ENCODE measurements at places on chromosomes 11 and 22.

DNA sequence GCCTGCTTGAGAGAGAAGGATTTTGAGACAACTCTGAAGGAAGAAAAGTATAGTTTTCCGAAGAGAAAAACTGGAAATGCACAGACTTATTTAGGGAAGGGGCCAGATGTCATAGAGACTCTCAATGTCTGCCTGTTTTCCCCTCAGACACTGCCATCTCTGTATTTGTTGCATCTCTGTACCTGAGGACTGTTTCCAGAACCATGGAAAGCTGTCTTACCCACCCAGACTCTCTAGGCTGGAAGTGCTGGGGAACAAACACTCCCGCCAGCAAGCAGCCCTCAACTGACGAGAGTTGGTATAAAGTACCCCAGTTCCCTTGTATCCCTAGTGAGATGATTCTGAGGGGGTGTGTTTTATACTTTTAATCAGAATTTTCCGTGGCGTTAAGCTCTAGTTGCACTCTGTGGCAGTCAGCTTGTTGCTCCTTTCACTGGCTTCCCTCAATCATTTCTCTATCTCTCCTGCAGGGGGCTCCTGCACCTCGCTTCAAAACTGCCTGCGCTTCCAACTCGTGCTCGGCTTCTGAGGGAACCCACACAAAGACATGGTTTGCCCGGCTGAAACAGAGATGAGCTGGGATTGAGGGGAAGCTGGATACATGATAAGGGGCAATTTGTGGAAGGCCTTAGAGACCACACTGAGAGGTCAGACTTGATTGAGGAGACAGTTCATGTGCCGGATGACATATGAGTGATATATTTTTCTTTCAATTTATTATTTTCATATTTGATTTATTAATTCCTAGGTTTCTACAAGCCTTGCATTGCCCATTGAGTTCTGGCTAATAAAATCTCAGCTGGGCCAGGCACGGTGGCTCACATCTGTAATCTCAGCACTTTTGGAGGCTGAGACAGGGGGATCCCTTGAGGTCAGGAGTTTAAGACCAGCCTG, 36.9 kb upstream of the CLPB start:
- peak; percentile 78 for DNase-seq

DNA sequence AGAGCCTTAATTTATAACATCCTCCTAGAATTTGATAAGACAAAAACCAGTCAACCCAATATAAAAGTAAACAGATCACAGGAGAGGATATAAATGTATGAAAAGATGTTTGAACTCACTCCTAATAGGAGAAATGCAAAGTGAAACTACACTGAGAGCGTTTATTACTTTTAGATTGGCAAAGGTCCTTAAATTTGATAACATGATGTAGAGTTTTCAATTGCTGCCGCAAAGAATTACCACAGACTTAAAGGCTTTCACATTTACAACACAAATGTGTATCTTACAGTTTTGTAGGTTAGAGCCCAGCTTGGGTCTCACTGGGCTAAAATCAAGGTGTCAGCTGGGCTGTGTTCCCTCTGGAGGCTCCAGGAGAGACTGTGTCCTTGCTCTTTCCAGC, 9.1 kb upstream of the POU2AF2 start:
- no peak for DNase-seq

- peak; percentile 45 for DNase-seq
These were observed 10.2 kb upstream of the APOL6 start for GRCh38 chr22:35638001-35638400.

DNA sequence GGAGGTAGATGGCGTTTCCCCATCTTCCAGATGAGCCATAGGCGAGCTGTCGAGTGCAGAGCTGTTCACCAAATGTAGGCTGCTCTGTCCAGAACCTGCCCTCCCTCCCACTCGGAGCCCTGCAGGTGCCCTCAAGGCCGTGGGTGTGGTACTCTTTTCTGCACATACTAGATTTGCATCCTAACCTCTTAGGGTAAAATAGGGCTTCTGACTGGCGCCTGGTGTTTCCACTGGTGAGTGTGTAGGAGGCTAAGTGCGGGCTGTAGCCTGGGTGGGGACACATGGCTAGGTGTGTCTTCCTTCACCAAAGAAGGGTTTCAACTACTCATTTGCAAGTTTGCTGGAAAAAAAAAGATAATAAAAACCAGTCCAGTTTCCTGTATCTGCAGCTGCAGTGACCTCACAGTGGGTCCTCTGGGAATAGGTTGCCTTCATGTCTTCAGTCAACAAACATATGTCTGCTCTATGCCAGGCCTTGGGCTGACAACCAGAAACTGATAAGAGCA, 8.5 kb downstream of the BIK start:
- DNase-seq, result no peak

GRCh38 chr22:41478473-41478872, 9.6 kb downstream of the ACO2 start:
- DNase-seq, result no peak

DNA sequence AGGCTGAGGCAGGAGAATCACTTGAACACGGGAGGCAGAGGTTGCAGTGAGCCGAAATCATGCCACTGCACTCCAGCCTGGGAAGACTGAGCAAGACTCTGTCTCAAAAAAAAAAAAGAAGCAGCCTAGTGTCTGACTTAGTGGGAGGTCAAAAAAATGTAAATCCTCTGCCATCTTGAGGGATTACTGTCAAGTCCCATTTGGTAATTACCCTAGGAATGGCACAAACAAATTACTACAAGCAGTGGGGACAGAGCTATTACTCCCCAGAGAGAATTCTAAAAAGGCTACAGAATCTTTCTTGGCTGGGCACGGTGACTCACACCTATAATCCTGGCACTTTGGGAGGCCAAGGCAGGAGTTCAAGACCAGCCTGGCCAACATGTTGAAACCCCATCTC, 3.8 kb downstream of the SERPING1 start:
- peak; percentile 7 for DNase-seq

GRCh38 chr11:71188073-71188472, 64.3 kb downstream of the SHANK2 start:
- no peak for DNase-seq

DNA sequence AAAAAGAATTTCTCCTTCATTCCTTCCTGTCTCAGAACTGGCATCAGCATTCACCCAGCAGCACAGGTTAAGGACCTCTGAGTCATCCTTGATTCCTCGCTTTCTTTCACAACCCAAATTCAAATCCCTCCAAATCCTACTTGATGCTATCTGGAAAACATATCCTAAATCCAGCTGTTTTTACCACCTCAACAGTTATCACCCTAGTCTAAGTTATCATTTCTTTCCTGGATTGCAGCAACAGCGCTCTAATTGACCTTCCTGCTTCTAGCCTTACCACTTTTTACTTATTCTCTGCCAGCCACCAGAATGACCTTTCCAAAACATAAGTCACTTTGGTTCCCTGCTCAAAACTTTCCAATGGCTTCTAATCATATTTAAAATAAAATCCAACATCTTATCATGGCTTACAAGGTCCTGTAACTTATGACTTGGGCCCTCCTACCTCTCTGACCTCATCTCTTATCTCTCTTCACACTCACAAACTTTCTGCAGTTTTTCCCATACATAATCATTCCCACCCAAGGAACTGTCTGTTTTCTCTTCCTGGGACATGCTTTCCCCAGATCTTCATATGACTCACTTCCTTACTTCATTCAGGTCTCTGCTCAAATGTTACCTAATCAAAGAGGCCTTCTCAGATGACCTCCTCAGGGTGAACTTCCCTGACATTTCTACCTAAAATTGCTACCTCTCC, 119.4 kb downstream of the TTC28 start:
- peak; percentile 76 for DNase-seq

- no peak for DNase-seq
These were observed 6.0 kb downstream of the VSIG2 start for GRCh38 chr11:124745835-124746620.

DNA sequence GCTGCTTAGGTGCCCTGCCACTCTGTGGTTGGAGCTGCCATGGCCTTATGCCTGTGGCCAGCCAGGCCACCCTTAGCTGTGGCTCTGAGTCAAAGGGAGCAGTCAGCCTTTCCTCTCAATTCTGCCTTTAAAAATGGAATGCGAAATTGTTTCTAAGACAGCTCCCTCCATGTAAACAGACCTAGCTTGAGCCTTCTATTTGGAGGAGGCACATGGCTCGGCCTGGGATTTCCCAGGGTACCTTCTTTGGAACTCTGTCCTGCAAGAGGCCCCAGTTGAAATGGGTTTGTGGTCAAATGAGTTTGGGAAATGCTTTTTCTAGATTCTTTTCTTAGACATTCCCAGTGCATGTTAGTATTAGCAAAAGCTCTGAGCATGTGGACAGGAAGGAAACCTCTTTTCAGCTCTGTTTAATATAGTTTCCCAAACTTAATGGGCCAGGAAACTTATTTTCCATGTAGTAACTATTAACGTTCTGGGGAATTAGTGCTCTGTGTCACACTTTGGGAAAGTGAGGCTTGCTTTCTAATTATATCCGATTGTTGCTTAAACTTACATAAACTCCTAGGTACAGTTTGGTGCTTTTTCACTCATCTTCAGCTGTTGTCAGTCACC, 7.8 kb downstream of the PHOX2A start:
- DNase-seq, result peak; percentile 14

GRCh38 chr22:40410731-40411505, 40.5 kb downstream of the SGSM3 start:
- no peak for DNase-seq

Data from EH (cell line).